ENCODE measurements at places on chromosomes 3 and 15.

GRCh38 chr3:106168962-106169750 lies 300.3 kb upstream of the CBLB start:
- no peak for DNase-seq

DNA sequence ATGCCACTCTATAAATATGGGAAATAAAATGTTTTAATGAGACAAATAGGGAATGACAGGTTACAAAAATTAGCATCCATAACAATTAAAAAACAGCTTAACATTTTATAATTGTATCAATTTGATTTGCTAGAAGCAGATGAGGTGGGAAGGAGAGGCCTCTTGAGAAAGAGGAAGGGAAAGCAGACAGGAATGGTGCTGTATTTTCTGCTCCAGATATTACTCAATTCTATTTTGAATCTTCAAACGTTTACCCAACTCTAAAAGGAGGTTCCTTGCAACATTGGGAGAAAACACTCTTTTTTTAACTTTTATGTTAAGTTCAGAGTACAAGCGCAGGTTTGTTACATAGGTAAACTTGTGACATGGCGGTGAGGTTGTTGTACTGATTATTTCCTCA lies 44.9 kb upstream of the ALDH1A3 start:
- no peak for DNase-seq

DNA sequence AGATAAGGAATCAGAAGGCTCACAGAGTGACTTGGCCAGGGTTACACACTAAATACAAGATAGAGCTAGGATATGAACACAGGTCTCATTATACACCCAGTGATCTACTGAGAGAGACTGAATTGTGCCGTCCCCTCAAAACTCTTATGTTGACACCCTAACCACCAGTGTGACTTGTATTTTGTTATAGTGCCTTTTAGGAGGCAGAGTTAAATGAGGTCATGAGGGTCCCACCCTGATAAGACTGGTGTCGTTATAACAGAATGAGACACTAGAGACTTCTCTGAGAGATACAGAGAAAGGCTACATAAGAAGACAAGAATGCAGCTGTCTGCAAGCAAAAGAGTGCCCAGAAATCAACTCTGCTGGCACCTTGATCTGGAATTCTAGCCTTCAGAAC lies 12.6 kb downstream of the KPNA1 start:
- DNase-seq = no peak

- DNase-seq = no peak
These were observed 370.1 kb downstream of the CNTN4 start for GRCh38 chr3:2468816-2469215.

DNA sequence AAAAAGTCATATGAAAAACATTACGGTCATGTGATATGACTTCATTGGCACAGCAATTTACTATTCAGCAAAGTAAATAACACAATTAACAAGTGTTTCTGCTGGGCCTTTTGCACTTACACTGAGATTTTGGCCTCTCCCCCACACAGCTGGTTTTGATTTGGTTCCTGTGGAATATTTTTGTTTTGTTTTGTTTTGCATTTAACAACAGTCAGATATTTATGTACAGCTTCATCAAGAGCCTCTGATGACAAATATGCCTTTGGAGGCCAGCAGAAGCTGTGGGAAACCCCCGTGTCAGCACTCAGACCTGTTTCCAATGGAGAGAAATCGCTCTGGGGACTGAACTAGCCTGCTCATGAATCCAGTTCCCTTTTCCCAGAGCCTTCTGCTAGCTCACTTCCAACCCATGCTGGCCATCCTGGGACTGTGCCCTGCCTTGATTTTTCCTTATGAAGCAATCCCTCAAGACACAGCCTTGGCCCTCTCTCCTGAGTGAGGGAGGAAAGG lies 161.9 kb downstream of the ATG7 start:
- no peak for DNase-seq

DNA sequence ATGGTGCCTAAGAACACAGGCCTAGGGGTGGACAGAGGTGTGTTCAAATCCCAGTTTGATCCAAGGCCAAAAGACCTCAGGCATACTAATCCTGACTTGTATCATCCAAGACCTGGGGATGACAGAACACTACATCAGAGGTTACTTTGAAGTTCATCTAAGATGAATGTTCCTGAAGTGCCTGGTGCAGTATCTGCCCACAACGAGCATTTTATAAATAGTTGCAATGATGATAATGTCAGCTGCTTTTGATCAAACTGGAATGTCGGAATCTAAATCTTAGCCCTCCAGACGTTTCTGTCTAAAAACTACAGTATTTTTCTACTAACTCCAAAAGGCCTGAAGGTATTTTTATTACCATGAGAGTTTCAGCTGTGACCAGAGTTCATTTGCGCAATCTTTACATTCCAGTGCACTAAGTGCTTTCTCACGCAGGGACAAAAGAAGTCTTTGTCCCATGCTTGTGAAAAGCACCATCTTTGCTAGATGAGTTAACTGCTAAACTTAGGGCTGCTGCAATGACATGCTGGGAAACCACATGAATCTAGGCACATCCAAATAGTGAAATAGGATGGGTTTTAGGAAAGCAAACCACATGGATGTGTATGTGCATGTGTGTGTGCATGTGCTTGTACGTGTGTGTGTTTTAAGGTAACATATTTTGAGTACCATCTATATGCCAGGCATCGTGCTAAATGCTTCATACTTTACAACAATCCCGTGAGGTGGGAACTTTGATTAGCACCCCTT lies 18.1 kb downstream of the ANXA2 start:
- no peak for DNase-seq

DNA sequence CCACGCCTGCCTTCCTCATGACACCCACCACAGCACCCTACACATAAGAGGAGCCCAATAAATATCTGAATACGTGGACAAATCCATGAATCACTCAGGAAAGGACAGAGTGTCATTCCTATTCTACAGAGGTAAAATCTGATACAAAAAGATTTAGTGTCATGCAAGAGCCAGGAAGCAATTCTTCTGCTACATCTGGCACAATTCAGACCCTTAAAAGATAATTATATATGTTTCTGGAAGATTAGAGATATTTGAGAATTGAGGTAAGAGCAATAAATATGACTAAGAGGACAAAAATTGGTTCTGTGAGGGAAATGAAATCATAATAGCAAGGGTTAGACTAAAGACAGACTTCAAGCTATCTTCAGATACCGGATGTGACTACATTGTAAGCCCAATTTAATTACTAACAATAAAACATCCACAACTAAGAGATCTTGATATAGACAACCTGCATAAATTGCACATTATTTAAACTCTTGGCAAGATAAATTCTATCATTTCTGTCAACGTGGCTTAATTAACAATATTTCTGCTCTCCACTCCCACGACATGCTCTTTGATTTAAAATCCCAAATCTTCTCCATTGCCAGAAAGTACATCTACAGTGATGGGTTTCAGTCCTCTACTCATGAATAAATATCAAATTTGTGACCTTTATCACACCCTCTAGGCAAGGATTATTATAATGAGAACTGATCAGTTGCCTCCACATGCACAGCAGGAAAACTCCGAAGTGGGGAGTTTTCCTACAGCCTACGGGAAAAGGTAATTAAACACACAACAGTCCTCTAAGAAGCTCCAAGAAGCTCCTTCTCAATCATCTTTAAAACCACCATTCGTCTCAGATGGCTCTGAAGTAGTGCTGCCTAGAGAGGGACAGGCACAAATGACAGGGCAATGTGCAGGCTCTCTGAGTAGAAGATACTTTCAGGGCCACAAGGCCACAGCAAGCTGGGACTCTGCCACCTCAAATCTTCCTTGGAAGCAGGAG lies 32.6 kb downstream of the MB21D2 start:
- DNase-seq = no peak

- peak; percentile 39 for DNase-seq
These were observed 3.3 kb upstream of the DCP1A start for GRCh38 chr3:53350652-53351051.

DNA sequence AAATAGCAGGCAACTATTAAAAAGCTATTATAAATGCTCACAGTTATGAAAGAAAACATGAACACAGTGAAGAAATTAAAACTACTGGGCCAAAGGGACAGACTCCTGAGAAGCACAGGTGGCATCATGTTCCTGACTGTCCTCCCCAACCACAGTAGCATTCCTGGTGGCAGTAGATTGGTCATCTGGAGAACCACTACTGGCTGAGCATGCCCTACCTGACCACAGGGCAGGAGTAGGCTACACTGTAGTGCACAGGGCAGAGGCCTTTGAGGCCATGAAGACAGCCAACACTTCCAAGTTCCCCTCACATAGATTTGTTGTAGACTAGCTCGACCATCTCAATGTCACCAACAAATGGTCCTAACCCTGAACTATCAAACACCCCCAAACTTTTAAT lies 49.2 kb downstream of the NBEAL2 start:
- no peak for DNase-seq

GRCh38 chr3:23000371-23000770 lies 202.8 kb upstream of the UBE2E2 start:
- DNase-seq = no peak

DNA sequence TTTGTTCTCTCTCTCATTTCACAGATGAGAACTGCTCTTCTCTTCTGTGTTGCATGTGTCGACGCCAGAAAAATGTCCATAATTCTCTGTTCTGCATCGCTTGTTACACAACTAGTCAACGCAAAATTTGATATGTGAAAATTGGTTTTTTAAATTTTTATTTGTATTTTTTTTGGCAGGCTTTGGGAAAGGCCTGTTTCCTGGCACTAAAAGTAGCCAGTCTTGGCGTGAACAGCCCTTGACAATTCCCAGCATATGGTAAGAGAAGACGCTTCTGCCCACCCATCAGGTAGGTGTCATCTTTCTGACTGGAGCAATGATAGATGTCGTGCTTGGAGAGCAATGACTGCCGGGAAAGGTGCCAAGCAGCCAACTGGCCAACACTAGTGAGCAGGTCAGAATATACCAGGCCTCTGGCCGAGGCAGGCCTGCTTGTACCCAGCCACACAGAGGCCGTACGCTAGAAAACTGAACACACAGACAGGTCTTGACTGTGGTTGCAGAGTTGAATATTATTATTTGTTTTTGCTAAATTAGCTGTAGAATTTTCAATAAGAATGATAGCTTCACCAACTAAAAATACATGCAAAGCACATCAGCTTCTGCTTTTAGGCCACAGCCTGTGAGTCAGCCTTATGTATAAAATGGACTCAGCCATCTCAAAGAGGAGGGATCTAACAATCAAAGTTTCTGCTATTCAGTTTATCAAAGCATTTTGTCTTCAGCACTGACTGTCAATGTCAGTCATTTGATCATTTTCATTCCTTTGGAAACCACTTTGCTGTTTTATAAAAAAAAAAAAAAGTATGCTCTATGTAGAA lies 837.5 kb downstream of the MCTP2 start:
- no peak for DNase-seq

- DNase-seq = no peak
These were observed 19.5 kb downstream of the BCL6 start for GRCh38 chr3:187725653-187726370.

DNA sequence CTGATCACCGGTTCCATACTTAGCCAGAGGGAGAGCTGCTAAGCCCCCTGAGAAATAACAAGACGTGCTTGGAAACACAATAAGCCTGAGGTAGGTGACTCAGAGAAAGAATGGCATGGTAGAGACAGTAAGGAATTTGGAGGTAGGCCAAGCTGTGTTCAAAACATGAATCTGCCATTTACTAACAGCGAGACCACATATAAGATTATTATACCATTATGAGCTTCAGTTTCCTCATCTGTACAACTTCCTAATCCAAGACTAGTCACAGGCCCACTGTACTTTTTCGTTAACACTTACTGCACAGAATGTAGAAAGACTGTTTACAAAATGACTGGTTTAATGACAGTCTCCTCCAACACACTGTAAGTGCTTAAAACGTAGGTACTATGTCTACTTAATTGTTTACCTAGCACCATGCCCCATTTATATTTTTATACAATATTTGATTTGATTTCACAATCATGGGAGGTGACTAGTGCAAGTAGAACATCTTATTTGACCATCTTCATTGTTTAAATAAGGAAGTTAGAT lies 25.7 kb downstream of the ATOSA start:
- no peak for DNase-seq

DNA sequence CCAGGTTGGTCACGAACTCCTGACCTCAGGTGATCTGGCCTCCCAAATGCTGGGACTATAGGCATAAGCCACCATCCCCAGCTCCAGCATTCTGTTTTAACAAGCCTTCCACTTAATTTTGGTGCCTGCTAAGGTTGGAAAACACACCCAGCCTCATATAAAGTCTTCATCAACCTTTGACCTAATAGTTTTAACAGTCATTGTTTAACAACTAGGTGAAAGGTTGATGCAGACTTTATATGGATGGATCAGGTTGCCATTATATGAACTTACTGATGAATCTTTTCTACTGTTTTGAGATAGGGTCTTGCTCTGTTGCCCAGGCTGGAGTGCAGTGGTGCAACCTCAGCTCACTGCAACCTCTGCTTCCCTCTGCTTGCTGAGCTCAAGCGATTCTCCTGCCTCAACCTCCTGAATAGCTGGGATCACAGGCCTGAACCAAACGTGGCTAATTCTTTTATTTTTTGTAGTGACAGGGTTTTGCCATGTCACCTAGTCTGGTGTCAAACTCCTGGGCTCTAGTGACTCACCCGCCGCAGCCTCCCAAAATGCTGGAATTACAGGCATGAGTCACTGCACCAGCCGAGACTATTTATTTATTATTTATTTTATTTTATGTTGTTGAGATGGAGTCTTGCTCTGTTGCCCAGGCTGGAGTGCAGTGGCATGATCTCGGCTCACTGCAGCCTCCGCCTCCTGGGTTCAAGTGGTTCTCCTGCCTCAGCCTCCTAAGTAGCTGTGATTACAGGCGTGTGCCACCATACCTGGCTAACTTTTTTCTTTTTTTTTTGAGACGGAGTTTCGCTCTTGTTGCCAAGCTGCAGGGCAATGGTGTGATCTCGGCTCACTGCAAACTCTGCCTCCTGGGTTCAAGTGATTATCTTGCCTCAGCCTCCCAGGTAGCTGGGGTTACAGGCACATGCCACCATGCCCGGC lies 3.1 kb upstream of the RPAP1 start:
- no peak for DNase-seq

- DNase-seq = no peak
These were observed 1.4 kb downstream of the DVL3 start for GRCh38 chr3:184156522-184156955.

- DNase-seq = no peak
These were observed 68.0 kb upstream of the RBMS3 start for GRCh38 chr3:29212789-29213433.

GRCh38 chr3:9688961-9689360 lies 14.7 kb upstream of the CPNE9 start:
- no peak for DNase-seq

- no peak for DNase-seq
These were observed 61.6 kb upstream of the CTNNB1 start for GRCh38 chr3:41137686-41138111.

DNA sequence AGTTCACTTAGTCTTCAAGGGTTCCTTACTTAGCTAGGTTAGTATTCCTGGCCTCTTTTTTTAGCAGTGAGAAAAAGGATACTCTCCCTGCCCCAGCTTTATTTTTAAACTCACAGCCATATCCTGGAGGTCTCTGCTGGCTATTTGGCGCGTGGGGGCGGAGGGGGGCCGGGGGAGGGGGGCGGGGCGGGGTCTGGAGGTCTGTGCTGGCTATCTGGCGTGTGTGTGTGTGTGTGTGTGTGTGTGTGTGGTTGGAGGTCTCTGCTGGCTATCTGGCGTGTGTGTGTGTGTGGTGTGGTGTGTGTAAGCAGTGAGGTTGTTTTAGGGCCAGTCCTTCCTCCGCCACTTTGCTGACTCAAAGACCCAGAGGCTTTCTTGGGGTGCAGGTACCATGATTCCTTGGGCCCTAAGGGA lies 579 bp upstream of the PLAAT1 start:
- DNase-seq = no peak
